EH (cell line): ENCODE measurements at places on chromosomes 3 and 15.

- no peak for DNase-seq
These were observed 2.5 kb upstream of the HACD2 start for GRCh38 chr3:123587401-123587800.

GRCh38 chr3:124296406-124296805 lies 304.5 kb upstream of the ROPN1 start:
- no peak for DNase-seq

DNA sequence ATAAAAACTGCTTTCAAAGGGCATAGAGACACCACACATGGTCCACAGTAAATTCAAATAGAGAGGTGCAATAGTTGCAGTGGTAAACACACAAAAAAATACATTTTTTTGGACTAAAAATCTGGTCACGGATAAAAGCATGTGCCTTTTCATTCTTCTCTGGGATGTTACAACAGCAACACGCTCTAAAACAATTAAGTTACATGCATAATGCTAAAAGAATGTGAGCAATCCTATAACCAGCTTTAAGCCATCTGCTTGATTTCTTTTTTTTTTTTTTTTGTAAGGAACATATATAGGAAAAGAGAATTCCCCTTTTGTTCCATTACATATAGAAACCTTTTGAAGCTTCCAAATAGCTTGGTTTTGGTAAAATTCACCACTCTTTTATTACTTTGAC lies 20.0 kb downstream of the WNT5A start:
- DNase-seq, result peak; percentile 85

- DNase-seq, result peak; percentile 64
These were observed 74.0 kb upstream of the HACD2 start for GRCh38 chr3:123658852-123659206.

- DNase-seq, result no peak
These were observed 1.3 kb downstream of the CFAP100 start for GRCh38 chr3:126395846-126396513.

- DNase-seq, result no peak
These were observed 1035.4 kb downstream of the TUSC7 start for GRCh38 chr3:117744935-117745334.
